GM12878 (cell line): ENCODE measurements at places on chromosomes 6 and 20.

DNA sequence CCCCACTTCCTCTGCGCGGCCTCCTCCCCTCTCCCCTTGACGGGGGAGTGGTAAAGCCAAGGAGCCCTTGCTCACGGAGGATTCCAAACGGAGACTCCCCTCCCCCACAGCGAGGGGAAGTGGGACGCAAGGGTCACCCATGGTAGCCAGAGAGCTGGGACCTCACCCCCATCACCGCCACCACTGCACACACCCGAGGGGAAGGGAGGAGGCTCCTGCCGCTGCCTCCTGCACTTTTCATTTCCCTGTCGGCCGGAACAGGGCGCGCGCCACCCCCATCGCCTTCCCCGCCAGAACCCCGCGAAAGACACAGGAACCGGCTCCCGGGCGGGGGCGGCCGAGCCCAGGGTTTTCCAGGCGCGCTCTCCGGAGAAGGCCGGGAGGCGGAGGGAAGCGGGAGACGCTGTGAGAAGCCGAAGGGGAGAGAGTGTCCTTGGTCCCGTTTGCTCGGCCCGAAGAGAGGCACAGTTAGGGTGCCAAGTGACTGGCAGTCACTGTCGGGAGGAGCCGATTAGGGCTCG is 789 bp downstream of the CCND3 start:
- DNase-seq = no peak

- DNase-seq = no peak
Observed at GRCh38 chr6:113078791-113079190, 731.7 kb downstream of the RFPL4B start.

DNA sequence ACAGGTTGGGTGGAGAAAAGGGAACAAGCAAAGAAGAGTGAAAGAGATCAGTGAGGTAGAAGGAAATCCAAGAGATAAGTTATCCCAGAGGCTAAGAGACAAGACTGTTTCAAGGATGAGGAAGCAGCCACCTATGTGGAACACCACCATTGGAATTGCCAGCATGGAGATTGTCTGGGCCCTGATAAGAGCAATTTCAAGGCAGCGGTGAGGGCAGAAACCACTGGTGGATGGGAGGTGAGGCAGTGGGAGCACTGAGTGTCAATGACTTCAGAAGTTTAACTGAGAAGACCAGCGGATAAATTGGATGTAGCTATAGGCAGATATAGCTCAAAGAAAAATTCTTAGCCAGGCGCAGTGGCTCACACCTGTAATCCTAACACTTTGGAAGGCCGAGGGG is 56.7 kb downstream of the SNX5 start:
- no peak for DNase-seq

DNA sequence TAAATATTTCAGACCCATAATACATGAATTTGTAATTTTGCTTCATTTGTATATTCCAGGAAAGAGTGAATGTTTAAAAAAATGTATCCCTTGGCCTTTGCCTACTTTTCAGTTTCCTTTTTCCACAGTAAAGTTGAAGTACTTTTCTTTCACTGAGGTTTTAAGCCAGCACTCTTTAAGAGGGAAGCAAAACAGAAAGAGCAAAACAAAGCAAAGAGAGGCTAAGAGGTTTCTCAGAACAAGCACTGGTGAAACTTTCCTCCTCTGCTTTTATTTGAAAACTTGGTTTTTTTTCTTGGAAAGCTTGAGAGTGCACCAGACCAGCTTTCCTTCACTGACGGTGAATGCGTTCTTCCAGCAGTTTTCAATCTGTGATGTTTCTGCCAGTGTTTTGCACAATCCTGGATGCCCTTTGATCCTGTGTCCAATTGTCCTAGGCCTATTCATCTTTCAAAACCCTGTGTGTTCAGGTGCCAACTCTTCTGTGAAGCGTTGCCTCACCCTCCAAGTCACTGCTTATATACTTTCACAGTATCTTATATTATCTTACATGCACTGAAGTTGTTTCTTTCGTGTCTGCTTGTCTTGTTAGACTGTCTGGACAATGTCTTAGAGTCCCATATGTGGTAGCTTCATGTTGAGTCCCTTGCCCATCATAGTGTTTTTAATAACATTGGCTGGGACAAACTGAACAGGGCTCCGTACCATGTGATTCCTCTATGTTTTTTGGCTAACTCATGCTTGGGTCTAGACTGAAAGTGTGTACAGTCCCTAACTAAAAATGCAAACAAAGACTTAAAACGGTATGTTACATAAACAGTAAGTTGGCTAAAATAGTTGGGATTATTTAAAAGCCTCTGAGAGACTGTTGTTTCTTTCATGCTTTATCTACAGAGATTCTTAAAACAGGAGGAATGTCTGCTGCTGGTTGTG is 1.9 kb downstream of the RNF217 start:
- DNase-seq = no peak

- DNase-seq = no peak
Observed at GRCh38 chr20:61577065-61577464, 325.0 kb downstream of the CDH4 start.

GRCh38 chr20:7505152-7505834 is 435.0 kb downstream of the HAO1 start:
- DNase-seq = no peak

DNA sequence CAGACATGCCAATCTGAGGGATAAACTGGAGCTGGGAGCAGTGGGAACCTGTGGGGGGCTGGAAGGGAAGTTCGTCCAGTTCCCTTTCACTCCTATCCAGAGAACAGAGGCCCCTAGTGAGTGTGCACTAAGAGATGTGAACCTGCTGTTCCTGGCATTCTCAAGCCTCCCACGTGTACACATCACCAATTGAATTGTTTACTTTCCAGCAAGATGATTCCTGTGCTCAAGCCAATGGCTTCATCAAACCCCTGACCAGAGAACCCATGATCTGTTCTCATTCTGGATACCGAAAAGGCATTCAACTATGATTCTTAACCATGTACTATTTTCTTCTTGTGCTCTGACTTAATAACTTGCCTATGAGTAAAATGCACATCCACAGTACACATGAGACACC is 10.2 kb upstream of the SLC22A3 start:
- DNase-seq = no peak

DNA sequence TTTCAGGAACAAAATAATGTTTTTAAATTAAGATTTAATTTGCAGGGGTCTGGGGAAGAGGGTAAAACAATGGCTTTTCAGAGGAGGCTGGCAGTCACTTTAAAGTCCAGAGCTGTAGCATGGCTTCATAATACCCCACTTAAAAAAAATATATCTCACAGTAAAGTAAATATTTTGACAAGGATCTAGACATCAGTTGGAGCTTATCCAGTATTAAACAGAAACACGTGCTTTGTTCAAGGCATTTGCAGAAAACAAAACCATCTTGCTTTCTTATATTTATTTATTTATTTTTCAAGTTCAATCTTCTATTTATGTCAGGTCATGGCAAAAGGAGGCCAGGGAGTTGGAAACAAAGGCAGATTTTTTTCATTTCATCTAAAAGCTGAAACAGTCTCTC is 53.3 kb upstream of the PRL start:
- no peak for DNase-seq
